ENCODE measurements at places on chromosomes 2 and 18.
A peak's percentile ranks its signal among the peaks of the same experiment; 100 is the strongest.

- DNase-seq = no peak
Observed at GRCh38 chr2:130154773-130155765, 10.2 kb upstream of the CCDC74B start.

GRCh38 chr2:15166878-15167277, 394.3 kb downstream of the NBAS start:
- no peak for DNase-seq

- no peak for DNase-seq
Observed at GRCh38 chr2:151872463-151872862, 44.2 kb upstream of the ARL5A start.

DNA sequence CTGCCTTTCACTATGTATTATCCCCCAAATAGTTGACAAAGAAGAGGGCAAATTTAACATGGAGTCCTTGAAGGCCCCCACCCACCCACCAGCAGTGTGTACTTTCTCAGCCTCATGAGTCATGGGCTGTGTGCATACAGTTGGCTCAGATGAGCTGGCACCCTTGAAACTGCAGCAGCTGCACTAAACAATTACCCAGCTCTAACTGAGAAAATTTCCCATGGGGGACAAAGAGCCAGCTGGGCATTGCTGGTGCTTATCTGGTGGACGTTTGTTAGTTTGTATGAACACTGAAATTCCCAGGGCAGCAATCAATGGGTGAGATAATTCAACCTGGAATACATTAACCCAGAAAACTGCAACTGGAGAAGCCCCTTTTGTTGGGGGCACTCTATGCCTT, 131.7 kb downstream of the GCA start:
- DNase-seq = no peak

DNA sequence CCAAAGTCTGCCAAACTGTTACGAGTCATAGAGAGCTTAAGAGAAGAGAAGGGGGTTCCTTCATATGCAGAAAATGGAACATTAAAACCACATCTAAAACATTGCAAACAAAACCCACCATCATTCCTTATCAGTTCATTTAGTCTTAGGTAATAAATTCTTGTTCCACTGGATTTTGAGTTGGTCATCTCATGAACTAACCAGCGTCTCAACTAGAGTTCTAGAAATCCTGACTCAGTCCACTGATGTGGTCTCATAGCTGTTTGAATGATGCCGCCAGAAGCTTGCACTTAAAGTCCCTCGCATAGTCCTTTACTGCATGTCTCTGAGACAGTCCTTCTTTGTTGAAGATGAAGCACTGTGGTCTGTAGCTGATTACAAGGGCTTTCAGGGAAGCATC, 15.0 kb upstream of the CAB39 start:
- no peak for DNase-seq

GRCh38 chr2:27891673-27892105, 1.2 kb downstream of the BABAM2 start:
- no peak for DNase-seq

- no peak for DNase-seq
Observed at GRCh38 chr2:24189551-24189950, 14.7 kb downstream of the FAM228A start.

- no peak for DNase-seq
Observed at GRCh38 chr2:19861813-19862212, 40.0 kb downstream of the TTC32 start.

GRCh38 chr2:727071-727470, 49.9 kb upstream of the TMEM18 start:
- DNase-seq = no peak

- peak; percentile 79 for DNase-seq
Observed at GRCh38 chr18:25351777-25352628, at the start of gene ZNF521. TSS of gene ZNF521 (minus strand) at chr18:25352166. CDS start at chr18:25350946, 1,220 bp downstream.

GRCh38 chr2:173187941-173188788, 112.5 kb downstream of the MAP3K20 start:
- DNase-seq = no peak

DNA sequence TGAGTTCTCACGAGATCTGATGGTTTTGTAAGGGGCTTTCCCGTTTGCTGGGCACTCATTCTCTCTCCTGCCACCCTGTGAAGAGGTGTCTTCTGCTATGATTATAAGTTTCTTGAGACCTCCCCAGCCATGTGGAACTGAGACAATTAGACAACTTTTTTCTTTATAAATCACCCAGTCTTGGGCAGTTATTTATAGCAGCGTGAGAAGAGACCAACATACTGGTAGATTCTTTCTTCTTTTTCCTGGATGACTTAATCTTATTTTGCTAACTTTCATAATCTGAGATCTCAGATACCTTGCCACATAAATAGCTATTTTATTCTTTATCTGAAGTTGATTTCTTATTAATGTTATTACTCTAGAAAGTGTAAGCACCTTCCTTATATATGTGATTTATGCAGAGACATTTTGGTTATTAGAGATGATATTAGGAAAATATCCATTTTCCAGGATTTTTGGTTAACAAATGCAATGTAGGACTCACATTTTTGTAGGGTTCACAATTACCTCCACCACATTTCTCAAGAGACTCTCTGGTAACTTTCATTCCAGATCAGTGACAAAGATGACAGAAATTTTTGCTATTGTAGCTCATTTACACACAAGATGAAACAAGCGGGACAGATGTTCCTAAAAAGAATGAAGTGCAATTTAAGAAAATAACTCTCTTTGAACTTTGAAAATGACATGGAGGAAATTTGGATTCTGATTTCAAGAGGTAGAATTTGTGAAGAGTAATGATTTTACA, 97.9 kb upstream of the RND3 start:
- no peak for DNase-seq

GRCh38 chr2:31207790-31208189, 9.5 kb downstream of the CAPN14 start:
- DNase-seq = no peak

DNA sequence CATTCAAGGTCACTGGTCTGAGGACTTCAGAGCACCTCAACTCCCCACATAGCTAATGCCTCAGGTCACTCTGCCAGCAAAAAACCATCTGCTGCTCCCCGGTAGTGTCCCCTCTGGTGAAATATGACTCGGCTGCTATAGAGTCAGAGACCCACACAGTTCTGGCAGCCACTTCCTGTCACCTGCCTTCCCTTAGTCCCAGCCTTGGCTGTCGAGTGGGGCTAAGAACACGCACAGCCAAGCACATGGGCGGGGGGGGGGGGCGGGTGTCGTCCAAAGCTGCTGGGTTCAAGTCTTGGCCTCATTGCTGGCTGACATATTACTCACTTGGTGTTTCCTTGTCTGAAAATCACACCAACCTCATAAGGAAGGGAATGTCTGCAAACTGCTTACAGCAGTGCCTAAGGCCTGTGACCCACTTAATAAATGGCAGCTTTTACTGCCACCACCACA, 37.5 kb downstream of the POLR1A start:
- no peak for DNase-seq

- no peak for DNase-seq
Observed at GRCh38 chr2:60992985-60993392, 24.5 kb upstream of the PEX13 start.

DNA sequence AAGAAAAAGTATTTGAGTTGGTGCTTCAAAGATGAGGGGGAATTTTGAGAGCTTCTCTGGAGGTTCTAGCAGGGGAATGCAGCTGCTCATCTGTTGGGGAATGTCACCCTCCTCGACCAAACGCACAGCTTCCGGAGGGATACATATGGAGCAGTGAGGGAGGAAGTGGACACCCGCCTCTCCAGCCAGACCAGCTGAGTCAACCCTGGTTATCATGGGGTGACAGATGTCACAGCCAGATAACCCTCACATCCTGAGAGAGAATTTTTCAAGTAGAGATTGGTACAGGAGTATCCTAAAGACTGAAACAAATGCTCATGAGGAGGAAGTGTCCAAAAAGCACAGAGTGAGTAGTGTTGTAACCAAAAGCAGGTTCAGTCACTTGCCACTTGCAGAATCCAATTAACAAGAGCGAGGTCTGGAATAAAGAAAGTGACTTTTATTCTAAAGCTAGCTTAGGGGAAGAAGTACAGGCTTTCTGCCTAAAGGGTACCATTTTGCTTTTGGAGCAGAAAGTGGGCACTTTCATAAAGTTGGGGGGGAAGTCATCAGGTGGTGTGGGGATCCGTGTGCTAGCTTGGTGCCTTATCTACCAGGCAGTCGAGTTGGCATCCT, 395.2 kb downstream of the RAD51AP2 start:
- DNase-seq = no peak

- no peak for DNase-seq
Observed at GRCh38 chr2:66109419-66109818, 325.5 kb upstream of the MEIS1 start.

DNA sequence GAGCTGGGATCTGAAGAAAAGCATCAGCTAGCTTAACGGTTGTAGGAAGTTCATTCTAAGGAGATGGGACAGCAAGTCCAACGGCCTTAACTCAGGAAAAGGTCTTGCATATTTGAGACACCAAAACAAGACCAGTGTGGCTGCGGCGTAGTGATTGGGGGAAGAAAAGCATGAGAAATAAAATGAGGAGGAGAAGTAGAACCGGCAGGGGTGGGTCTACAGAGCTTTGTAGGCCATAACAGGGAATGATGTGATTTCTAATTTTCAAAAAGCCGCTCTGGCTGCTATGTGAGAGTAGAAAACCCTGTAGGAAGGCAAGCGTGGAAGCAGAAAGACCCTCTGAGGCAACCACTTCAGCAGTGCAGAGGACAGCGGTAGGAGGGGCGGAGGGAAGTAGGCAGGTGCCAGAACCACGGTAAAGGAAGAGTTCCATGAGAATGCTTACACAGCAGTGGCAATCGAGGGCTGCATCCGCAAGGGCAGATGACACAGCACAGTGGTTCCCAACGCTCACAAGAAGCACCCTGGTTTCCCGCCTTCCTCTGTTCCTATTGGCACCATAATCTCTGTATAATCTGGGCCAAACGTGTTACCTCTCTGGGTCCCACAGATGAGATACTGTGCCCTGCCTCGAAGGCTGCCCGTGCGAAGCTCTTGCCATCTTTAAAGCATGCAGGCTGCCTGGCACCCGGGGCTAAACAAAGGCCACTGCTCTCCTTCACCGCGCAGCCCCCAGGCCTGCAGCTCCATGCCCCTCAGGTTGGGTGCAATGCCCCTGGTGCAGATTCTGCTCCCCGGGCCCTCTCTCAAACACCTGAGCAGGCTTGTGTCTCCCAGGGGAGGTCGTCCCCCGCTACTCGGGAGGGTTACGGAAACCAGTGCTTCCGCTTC, 795 bp downstream of the ANKRD39 start:
- DNase-seq = no peak

DNA sequence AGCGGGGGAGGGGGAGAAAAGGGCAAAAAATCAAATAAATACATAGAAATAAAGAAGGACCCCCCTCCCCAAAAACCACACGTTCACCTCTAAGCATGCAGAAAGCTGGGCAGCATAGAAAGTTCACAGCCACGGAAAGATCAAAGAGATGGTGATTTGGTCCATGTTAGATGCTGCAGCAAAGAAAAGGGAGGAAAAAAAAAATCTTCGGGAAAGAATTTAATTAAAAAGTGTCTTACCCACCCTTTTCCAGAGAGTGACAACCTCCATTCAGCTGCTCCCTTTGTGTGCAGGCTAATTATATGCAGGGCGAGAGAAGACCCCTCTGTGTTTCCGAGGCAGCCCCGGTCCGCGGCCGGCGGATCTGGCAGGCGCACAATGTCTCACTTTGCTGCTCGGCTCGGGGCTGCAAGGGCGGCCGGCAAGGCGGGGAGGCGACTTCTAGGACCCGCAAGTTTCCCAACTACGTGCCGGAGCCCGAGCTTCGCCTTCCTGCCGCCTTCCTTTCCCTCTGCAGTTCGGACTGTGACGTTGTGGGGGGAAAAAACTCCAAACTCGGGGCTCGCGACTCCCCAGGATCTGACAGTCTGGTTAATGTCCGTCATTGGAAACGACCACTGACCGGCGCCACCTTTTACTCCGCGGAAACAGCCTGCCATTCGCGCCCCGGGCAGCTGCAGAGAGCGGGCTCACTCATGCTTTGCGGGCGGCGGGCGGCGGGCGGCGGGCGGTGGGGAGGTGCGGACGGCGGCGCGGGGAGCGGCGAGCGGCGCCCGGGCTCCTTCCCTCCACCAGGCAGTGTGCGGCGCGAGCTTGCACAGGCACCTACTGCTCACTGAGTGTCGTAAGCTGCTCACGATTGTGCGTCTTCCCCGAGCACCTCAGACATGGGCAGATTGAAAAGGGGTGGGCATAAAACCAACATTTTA, at the start of gene LRRTM1:
Gene LRRTM1 (minus strand): TSS at position 844 of the 929 bp plus-strand sequence. CDS start 933 bp downstream, outside the sequence.
- DNase-seq = peak; percentile 58

- no peak for DNase-seq
Observed at GRCh38 chr2:235059161-235059560, 107.3 kb downstream of the SH3BP4 start.

GRCh38 chr18:80167331-80167730, 58.3 kb downstream of the ADNP2 start:
- DNase-seq = no peak

DNA sequence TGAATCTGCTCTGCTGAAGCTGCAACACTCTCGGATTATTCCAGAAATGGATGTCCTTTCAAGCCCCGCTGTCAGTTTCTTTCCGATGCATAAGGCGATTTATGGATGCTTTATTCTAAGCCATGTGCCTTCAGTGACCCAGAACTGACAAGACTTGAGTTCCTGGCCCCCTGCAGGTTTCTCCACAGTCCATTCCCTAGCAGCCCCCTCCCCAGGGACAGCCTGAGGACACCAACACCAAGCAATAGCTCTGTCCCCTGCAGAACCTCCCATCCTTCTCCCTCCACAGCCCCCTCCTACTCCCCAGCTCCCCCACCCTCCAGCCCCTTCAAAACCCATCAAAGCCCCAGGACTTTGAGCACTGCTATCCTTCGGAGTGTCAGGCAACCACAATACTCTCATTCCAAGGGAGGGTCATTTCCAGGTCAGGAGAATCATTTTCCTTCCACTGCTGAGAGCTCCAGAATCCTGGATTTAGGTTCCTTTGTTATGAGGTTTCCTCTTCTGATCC, 24.6 kb upstream of the SPP2 start:
- no peak for DNase-seq

DNA sequence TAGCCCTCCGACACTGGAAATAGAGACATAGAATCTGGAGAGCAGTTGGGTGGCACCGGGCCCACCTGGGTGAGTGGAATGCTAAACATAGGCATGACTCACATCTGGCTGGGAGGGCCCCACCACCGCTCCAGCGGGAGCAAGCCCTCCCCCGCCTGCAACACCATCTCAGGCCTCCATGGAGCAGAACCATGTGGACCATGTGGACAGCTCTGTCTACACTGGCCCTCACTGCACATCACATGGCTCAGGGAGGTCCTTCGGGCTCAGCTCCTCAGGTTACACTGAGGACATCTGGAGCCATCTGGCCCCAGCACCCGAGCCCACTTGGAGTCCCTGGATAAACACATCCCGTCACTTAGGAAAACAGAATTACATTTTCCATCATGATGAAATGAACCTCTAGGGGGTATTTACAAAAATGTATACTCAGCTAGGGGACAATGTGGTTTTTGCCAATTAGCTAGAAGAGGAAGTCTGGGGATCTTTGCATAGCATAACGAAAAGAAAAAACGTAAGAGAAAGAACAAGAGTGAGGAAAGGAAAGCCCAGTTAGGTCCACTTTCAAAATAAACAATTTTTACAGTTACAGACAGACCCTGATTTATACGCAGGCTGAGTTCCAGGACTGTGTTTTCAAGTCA, 30.7 kb upstream of the MLPH start:
- no peak for DNase-seq
